ENCODE measurements at places on chromosomes 1 and 21. TPM values are rescaled to one million over a fixed set of nuclear protein-coding genes. Genes with fewer than 3 reads are reported as not detected.

The IFI44 gene
- 35.1 TPM for total RNA-seq

The PLXNA2 gene
- total RNA-seq: 47.5 TPM

The KCNE2 gene
- total RNA-seq: 0.23 TPM

The CHODL gene
- 21.9 TPM for total RNA-seq

The CDK11A gene
- 20.1 TPM for total RNA-seq

The ABCG1 gene
- total RNA-seq: 23.5 TPM

The NR5A2 gene
- 0.69 TPM for total RNA-seq

The GSTM2 gene
- 33.0 TPM for total RNA-seq

The BACE2 gene
- 6.5 TPM for total RNA-seq

The TRIM63 gene
- not detected for total RNA-seq

The RIMS3 gene
- 49.6 TPM for total RNA-seq

The OR2T2 gene
- not detected for total RNA-seq

The HCN3 gene
- total RNA-seq: 22.8 TPM

The TTLL10 gene
- total RNA-seq: 0.69 TPM

The PKP1 gene
- total RNA-seq: 0.92 TPM

The SPRR1A gene
- total RNA-seq: not detected

The CGN gene
- 3.2 TPM for total RNA-seq

The HOOK1 gene
- 19.6 TPM for total RNA-seq

The PROX1 gene
- 85.6 TPM for total RNA-seq

The TFF2 gene
- total RNA-seq: not detected

The PCBP3 gene
- total RNA-seq: 13.8 TPM

The PRAMEF15 gene
- not detected for total RNA-seq

The E2F2 gene
- 3.0 TPM for total RNA-seq

The LIN28A gene
- total RNA-seq: not detected

The ARHGAP29 gene
- 25.8 TPM for total RNA-seq

The COL11A1 gene
- total RNA-seq: 36.7 TPM

The BCL2L15 gene
- 0.69 TPM for total RNA-seq
